Activated CD4-positive, alpha-beta T cell treated with anti-CD3 and anti-CD28 coated beads, Interleukin-2, amount 50 U/mL, for 48 hours (primary cell): ENCODE measurements at places on chromosomes 7 and 10.

GRCh38 chr7:116784647-116785046, 77.7 kb upstream of the CAPZA2 start:
- DNase-seq: no peak

GRCh38 chr7:103859709-103860108, 129.7 kb downstream of the RELN start:
- no peak for DNase-seq

DNA sequence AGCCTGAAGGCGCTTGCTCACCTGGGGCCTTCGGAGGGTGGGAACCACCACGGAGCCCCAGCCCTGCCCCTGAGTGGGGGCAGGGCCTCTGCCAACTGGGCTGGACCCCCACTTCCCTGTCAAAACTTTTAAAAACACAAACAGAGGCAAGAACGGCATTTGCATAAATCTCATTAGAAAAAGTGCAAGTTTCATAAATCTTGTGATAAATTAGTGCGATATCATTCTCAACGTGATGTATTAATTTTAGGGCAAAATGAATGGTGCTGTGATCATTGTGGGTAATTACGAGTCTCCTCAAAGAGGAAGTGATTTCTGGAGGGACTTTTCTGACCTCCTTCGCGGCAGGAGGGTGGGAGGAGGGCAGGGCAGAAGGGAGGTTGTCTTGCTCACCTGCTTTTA, 98.3 kb downstream of the CDH23 start:
- no peak for DNase-seq

DNA sequence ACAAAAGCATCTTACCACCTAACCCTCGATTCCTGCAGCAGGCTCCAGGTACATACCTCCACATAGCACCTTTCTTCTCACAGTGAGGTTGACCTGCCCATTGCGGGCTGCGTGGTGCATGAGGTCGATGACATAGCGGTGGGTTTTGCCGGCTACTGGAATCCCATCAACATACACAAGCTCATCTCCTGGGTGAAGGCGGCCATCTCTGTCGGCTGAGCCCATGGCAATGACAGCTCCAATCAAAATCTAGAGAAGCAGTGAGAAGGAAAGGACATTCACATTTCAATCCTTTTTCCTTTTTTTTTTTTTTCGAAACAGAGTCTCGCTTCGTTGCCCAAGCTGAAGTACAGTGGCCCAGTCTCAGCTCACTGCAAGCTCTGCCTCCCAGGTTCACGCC, 369.3 kb downstream of the PHTF2 start:
- DNase-seq: no peak

DNA sequence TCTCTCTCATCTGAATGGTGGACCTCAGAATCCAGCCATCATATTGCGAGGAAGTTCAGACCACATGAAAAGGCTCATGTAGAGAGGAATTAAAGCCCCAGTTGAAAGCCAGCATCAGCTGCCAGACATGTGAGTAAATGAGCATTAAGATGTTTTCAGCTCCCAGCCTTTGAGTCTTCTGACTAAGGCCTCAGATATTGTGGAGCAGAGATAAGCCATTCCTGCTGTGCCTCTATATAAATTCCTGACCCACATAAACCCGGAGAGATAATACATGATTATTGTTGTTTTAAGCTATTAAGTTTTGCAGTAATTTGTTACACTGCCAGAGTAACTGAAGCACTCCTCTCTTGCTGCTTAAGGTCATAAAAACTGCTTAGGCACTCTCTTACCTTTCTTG, 14.6 kb downstream of the FAM149B1 start:
- DNase-seq: no peak

DNA sequence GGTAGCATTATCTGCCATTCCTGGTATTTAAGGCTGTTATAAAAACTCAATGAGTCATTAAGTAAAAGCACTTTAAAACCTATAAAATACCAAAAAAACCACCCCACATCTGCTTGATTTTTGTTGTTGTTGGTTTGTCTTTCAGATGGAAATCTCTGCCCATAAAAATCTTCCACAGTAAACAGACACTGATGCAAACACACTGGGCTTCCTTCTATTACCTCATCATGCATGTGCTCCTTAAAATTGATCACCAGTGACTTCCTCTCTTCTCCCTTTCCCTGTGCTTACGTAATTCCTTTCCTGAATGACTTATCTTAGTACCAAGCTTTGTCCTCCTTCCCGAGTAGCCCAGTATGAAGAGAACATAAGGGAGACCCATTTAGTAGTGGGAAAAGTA, 167.2 kb downstream of the EVX1 start:
- no peak for DNase-seq

GRCh38 chr10:1399431-1400100, 337.8 kb downstream of the ADARB2 start:
- DNase-seq: no peak

GRCh38 chr7:80740778-80741545, 102.5 kb downstream of the CD36 start:
- DNase-seq: no peak

DNA sequence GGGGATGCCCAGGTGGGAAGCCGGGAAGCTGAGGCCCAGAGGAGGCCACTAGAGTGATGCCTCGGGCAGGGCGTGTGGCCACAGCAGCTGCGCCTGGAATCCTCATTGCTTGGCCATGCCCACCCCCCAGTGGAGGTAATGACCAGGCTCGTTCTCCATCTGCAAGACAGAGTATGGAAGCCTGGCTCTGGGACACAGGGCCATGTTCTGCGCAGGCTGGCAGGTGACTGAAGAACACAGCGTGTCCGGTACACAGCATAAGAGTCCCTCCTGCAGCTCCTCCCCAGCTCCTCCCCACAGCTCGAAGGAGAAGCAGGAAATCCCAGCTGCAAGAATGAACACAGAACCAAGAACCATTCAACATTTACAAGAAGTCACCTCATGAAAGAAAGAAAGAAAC, 64.8 kb downstream of the SMURF1 start:
- no peak for DNase-seq

DNA sequence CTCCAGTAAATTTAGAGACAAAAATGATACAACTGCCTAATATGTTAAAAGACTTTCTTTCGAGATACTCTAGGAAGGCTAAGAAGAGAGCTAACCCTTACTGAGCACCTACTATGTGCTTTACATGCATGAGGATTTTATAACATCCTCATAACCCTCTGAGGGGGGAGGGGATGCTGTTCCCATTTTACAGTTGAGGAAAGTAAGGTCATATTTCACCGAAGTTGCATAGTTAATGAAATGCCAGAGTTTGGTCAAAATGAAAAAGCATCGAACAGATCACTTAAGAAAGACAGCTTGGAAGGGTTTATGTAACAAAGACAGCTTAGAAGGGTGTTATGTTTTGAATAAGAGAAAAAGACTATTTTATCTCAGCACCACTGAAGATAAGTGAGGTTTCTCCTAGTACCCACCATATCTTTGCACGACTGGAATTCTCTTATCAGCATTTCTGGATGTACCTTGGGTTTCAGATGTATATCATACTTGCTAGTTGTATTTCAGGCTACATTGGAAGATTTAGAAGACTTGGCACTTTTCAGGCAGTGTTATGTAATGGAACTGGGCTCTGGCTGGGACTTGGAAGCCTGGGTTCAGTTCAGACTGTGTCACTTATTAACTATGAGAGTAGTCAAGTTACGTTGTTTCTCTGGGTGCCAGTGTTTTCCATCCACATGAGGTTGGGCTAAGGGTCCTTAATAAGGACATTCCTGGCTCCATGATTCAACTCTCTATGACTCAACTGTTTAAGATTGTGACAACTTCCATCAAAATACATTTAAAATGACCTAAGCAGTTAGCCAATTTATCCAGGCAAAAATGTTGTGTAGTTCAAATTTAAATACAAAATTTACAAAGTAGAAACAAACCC, 6.0 kb downstream of the RHOBTB1 start:
- DNase-seq: no peak

- no peak for DNase-seq
Observed at GRCh38 chr7:4742051-4742573, 33.3 kb upstream of the AP5Z1 start.

- no peak for DNase-seq
Observed at GRCh38 chr7:38675494-38676106, 44.4 kb upstream of the AMPH start.

DNA sequence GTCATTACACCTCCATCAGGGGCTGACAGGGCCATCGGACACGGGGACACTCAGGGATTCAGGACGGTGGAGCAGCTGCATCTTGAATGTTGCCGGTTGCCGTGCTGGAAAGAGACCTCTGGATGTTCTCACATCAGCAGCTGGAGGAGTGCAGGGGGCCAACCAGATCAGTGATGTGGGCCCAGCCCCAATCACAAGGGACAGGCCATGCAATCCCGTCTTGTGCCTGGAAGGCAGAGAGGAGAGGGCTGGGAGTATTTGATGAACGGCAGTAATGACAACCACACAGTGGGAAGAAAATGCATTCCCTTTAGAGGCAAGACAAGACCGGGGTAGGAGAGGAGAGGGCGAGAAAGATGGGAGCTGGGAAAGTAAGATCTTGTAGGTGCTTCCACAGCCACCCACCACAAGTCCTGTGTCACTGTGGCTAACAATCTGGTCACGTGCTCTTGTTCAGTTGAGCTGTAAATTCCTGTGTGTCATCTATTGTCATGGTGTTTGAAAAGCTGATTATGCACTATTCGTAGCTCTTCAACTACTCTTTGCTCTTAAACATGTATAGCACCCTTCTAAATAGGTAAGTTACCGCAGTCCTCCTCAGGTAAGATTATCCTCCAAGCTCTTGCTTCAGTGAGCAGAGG, 85.9 kb upstream of the LEP start:
- no peak for DNase-seq

DNA sequence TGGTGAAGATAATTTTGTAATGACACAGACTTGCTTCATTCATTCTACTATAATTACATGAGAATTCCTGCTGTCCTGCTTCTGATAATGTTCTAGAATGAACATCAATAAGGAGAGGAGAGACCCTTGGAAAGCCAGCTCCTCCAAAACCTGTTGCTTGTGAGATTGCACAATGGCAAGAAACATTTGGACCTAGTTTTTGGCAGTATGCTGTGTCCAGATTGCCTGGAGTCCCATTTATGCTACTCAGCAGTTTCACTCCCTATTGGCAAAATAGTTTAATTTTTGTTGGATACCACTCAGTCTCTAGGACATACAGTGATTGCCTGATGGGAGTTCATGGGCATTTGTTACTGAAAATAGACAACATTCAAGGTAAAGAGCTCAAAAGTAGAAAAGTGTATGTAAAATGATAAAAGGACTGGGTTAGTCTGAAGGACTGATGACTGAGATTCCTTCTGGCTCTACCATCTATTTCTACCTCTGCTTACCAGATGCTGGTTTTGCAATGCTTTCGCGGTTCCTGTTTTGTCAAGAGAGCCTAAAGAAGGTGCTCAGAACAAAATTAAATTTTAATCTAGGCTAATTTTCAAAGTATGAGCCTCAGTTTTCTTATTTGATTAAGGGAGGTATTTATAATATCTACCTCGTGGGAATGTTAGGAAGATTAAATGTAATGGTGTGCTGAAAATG, 8.0 kb upstream of the ACTR3B start:
- DNase-seq: no peak

DNA sequence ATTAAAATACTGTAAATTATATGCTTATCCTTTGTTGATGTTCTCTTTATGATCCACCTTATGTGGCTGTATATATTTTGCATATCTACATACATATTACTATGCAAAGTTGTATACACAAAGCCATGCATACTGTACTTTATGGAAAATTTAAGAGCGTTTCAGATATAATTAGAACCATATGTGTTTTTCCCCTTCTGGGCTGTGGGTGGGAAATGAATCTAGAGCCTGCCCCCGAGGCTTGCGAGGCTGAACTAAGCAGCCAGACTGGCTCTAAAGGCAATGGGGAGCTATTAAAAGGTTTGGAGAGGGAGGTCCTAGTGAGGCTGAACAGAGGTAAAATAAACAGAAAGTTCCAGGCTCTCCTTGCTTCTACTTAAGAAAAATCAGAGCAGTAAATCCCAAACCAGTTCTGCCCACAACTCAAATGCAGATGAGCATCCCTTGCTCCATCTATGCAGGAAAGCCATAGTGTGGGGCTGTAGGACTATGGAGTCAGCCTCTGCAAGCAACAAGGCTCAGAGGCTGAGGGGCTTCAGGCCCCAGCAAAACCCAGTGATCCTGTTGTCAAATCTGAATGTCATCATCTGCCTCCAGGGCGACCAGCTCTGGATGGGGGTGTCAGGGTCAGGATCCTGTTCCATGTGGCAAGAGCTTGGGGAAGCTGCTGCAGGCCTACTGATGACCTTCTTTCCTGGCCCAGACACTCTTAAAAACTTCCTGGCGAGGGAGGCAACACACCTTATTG, 14.1 kb upstream of the DDIT4 start:
- DNase-seq: peak; percentile 41

DNA sequence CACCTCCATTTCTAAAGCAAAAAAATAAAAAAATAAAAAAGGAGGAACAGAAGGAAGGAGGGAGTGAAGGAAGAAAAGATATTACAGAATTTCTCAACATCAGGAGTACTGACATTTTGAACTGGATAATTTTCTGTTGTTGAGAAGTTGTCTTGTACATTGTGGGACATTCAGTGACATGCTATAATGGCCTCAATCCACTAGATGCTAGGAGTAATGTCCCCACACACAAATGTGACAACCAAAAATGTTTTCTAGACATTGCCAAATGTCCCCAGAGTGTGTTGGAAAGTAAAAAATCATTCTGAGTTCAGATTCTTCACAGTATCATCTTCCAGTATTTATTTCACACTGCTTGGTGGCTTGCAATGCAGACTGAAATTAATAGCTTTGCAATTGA, 6.5 kb downstream of the ZNF438 start:
- DNase-seq: no peak

GRCh38 chr10:60728056-60728455, 50.2 kb upstream of the CDK1 start:
- DNase-seq: no peak

GRCh38 chr10:3671386-3671955, 113.5 kb downstream of the KLF6 start:
- no peak for DNase-seq

- no peak for DNase-seq
Observed at GRCh38 chr10:48844616-48845015, 95.0 kb downstream of the LRRC18 start.

- no peak for DNase-seq
Observed at GRCh38 chr10:80104066-80104926, 25.8 kb downstream of the TMEM254 start.

DNA sequence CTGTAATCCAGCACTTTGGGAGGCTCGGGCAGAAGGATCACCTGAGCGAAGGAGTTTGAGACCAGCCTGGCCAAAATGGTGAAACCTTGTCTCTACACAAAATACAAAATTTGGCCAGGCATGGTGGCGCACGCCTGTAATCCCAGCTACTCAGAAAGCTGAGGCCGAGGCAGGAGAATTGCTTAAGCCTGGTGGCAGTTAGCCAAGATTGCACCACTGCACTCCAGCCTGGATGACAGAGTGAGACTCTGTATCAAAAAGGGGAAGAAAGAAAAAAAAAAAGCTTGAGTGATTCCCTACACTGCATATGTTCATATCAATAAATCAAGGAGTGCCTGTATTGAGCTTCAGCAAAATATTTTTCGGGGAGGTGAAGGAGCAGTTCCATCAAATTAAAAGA, 45.8 kb upstream of the SRRM3 start:
- DNase-seq: no peak

DNA sequence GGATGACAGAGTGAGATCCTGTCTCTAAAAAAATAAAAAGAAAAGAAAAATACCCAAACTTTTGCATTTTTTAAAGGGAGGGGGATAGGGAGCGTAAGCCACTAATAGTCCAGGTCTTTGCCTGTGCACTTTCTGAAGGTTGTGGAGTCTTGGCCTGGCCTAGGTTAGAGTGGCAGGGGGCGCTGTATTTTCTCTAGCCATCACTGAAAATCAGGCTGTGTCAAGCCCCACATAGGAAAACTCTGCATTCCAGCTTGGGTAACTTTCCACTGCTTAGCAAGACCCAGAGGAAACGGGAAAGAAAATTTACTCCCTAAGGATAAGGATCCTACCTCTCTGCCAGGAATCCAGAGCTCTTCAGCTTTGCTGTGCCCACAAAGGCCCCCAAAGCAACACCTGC, 10.5 kb upstream of the PAX4 start:
- no peak for DNase-seq
